Large intestine (tissue), 12 donors: ENCODE measurements at places on chromosomes 16 and 17. TPM values are rescaled to one million over a fixed set of nuclear protein-coding genes. Genes with fewer than 3 reads are reported as not detected.

The PHOSPHO1 gene
- 2.3 TPM for polyA plus RNA-seq

The CCL7 gene
- not detected for polyA plus RNA-seq

The ALOX15 gene
- polyA plus RNA-seq: 2.2 TPM

The KRT9 gene
- not detected for polyA plus RNA-seq

The TEKT5 gene
- 0.09 TPM for polyA plus RNA-seq

The SPNS2 gene
- polyA plus RNA-seq: 13.3 TPM

The NHLRC4 gene
- polyA plus RNA-seq: 2.0 TPM

The PRDM7 gene
- polyA plus RNA-seq: not detected

The GAS2L2 gene
- polyA plus RNA-seq: 0.13 TPM

The GRAPL gene
- 3.4 TPM for polyA plus RNA-seq

The MIS12 gene
- 23.9 TPM for polyA plus RNA-seq
